ENCODE measurements at places on chromosomes 2 and 18.

- DNase-seq = no peak
Measured at GRCh38 chr18:69900941-69901340, 46.7 kb downstream of the CD226 start.

- no peak for DNase-seq
Measured at GRCh38 chr2:71461304-71461671, 7.9 kb downstream of the DYSF start.

GRCh38 chr2:165227571-165227970 lies 11.6 kb upstream of the SCN2A start:
- no peak for DNase-seq

DNA sequence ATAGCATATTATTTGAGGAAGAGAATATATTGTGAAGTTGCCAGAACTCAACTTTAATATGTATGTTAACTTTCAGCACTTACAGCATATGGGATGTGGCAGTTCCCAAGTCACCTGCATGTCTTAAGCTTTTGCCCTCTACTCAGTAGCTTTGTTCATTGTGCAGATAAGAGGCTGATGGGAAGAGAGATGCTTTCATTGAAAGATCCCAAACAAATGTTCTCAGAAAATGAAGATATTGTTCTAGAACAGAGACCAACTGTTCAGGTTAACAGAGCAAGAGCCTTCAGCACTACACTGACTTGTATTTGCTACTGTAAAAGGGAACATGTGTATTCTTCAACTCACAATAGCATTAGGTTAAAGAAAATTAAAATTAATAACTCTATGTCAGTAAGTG lies 28.1 kb downstream of the GAREM1 start:
- peak; percentile 90 for DNase-seq

DNA sequence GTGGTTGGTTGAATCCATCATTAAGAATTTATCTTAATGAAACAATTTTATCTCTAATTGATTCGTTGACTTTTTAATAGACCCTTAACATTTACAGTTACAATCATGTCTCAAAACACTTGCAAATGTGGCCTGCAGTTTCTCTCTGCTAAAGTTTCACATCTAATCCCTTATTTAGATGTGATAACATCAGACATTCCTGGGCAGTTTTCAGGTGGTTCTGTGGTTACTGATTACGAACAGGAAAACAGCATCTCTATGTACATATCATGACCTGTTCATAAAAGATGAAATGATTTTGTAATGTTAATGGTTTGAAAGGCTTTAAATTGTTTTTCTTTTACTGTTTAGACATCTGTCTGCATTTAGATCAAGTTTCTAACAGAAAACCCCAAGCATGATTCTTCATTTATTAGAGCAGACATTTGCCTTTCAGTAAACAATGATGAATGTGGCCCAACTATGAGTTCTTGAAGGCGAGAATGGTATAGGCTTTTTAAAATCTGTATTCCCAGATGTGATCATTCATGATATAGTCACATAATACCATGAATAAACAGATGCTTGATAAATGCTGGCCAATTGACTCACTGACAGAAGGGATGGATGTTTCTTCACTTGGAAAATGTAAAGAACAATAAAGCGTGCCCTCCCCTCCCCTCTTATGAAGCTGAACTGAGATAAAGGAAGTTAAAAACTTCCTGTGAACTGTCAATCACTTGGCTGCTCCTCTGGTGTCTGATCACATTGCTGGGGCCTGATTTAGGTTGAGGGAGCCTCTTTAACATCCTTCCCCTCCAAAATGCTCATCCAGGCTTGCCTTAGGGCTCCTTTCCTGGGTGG lies 3.5 kb downstream of the CAPN14 start:
- no peak for DNase-seq

DNA sequence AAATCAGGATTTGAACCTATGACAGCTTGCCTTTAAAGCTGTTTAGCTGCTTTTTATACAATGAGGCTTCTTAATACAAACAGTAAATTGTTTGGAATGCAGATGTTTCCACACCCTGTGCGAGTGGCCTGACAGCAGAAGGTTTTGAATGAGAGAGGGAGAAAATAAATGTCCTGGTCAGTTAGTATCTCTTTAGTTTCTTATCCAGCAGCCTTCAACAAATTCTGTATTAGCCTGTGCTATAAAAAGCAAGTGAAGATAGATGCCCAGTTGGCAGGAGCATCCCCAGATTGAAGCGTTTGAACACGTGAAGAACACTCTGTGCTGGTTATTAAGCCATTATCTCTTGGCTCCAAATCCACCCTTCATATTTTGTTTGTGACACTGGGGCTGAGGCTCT lies 70.6 kb downstream of the CERS6 start:
- DNase-seq = no peak

GRCh38 chr2:79124907-79125720 lies 4.8 kb downstream of the REG1A start:
- DNase-seq = no peak

- DNase-seq = no peak
Measured at GRCh38 chr2:43842866-43843226, 4.1 kb downstream of the ABCG8 start.

GRCh38 chr2:228084717-228085116 lies 96.8 kb downstream of the SPHKAP start:
- no peak for DNase-seq

DNA sequence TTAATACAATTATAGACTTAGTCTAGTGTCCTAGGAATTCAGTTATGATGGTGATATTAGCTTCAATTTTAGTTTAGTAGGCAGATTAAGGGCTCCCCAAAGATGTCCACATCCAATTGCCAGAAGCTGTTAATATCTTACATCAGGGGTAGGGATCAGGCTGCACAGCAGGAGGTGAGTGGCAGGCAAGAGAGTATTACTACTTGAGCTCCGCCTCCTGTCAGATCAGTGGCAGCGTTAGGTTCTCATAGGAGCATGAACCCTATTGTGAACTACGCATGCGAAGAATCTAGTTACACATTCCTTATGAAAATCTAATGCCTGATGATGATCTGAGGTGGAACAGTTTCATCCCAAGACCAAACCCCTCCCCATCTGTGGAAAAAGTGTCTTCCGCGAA lies 54.9 kb downstream of the NYAP2 start:
- DNase-seq = no peak

DNA sequence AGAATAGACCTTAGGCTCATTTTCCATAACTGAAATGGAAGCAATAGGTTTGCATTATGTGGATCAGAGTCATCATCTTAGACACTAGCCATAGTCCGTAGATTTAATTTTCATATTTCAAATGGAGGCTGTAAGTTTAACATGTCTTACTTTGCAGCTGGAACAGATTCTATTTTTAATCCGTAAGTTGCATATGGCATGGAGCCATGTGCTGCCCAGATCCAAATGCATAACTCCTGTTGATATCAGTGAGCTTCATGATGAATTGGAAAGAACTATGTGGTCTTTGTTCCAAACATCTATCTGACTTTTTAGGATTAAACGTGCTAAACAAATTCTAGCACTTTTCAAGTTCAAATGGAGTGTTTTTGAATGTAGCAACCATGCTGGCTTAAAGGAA lies 43.4 kb downstream of the MEIS1 start:
- no peak for DNase-seq
